ENCODE measurements at places on chromosomes 1 and 21.

DNA sequence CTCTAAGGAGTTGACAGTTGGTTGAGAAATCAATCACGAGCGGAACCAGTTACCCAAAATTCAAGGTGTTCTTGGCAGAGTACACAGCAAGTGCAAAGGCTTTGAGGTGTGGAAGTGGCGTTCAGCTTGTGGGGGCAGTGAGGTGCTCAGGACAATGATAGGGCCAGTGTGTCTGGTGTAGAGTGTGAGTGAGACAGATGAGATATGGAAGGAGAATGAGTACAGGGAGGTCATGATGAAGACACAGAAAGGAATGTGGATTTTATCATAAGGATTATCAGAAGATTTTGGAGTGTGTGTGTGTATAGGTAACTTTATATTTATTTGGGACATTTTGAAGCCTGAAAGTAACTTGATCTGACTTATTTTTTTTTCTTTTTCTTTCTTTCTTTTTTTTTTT is 40.9 kb downstream of the IFI44 start:
- no peak for DNase-seq

GRCh38 chr1:78370779-78371482 is 119.8 kb upstream of the PTGFR start:
- no peak for DNase-seq

DNA sequence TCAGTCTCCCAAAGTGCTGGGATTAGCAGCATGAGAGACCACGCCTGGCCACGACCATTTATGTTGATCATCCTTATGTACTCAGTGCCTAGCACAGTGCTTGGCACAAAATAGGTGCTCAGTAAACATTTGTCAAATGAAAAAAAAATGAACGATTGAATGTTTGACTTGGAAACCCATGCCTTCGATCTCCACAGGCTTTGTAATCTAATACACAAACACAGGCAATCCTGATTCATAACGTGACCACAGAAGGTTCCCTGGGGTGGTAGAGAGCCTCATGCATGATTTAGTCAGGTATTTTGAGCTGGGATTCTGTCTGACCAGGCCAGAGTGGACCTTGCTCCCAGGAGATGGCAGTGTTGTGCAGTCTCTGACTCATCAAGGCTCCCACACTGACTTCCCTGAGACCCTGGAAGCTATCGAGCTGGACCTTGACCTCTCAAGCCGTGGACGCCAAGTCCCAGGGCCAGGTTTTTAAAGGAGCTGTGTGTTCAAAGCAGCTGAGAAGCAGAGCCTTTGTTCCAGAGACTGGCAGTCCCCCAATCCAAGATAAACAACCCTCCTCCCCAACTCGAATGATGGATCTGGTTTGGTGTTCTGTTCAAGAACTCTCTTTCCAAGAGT is 81.1 kb downstream of the PGM1 start:
- peak; percentile 4 for DNase-seq

DNA sequence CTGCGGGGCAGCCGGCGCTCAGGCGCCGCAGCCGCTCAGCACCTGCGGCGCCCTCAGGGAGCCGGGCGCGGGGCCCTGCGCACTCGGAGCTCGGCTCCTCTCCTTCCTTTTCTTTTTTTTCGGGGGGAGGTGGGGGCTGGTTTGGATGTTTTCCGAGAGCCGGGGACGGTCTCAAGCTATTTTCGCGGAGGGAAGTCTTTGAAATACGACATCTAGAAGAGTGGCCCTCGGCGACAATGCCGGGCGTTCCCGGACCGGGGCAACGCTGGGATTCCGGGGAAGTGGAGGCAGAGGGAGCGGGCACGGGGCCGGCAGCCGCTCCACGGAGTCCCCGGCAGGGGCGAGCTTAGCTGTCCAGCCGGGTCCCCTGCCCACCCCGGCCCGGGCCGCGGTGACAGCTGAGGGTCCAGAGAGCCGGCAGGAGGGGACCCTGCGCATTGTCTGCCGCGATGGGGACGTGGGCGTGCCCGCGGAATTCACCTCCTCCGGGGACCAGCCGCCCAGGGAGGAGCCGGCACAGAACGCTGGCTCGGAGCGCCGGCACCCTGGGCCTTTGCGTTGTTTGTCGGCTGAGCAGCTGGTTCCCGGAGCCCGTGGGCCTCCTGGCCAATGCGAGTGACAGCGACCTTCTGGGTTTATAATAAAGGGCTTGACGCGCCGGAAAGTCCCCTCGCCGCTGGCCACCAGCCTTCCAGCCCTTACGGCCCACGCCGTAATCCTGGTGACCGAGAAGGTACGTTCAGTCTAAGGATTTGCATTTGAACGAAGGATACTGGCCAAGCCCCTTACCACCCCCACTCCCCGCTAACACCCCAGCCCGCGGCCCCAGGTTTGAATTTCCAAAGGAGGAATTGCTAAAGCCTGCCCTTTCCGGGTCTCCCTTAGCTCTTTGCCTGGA is 582 bp downstream of the SLC37A1 start:
- DNase-seq, result no peak

DNA sequence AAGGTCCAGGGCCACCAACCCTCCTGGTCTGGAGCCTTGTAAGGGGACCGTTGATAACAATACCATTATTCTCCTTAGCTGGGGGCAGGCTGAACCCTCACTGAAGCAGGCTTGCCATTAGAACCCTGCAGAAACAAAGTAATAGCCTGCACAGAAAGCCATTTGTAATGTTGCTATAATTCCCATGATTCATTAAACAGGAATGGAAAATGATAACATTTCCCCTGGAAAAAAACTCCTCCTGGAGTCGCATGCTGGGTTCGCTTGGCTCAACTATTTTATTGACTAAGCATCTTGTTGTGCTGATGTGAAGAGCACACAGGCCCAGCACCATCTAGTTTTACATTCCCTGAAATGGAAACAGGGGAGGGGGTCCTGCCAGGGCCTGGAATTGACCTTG is 155.6 kb upstream of the CSF3R start:
- no peak for DNase-seq

- DNase-seq, result no peak
These were observed 40.8 kb downstream of the TCEANC2 start for GRCh38 chr1:54094001-54094729.

- no peak for DNase-seq
These were observed 229.5 kb downstream of the TRABD2B start for GRCh38 chr1:47767741-47768100.

DNA sequence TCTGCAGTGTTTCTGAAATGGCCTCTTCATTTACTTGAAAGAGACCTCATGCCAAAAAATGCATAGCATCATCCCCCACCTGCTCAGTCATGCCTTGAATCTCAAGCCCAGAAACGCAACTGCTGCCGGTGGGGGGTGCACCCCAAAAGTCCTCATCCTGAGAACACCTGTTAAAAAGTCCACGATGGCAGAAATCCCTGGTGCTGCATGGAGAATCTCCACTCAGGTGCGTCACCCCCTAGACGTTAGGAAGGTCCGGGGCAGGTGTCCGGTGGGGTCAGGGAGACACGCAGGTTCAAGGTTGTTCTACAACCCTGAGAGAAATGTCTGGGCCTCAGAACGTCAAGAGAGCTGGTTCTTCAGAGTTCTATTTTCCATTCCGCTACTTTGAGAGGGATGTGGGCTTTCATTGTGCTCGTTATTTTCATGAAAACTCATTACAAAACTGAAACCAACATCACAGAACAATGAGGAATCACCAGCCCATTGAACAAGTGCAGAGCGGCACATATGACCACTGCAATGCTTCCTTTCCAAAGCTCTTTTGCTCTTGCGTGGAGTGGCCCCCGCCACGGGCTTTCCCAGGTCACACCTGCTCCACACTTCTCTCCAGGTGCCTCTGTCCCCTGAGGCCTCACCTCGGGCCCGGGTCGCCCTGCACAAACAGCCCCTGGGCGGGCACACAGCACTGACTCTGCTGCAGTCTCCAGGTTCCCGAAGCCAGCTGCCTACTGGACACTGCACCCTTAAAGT is 201.9 kb downstream of the TOMM20 start:
- no peak for DNase-seq

GRCh38 chr1:162107911-162108310 is 38.4 kb downstream of the NOS1AP start:
- DNase-seq, result no peak

All from NCI-H510A (cell line).